ENCODE measurements at places on chromosomes 1 and 21. TPM values are rescaled to one million over a fixed set of nuclear protein-coding genes. Genes with fewer than 3 reads are reported as not detected.

Gene CEP350
- 27.1 TPM for total RNA-seq

- DNase-seq, result no peak
Observed at GRCh38 chr1:115827452-115828044, 13.4 kb downstream of the NHLH2 start.

DNA sequence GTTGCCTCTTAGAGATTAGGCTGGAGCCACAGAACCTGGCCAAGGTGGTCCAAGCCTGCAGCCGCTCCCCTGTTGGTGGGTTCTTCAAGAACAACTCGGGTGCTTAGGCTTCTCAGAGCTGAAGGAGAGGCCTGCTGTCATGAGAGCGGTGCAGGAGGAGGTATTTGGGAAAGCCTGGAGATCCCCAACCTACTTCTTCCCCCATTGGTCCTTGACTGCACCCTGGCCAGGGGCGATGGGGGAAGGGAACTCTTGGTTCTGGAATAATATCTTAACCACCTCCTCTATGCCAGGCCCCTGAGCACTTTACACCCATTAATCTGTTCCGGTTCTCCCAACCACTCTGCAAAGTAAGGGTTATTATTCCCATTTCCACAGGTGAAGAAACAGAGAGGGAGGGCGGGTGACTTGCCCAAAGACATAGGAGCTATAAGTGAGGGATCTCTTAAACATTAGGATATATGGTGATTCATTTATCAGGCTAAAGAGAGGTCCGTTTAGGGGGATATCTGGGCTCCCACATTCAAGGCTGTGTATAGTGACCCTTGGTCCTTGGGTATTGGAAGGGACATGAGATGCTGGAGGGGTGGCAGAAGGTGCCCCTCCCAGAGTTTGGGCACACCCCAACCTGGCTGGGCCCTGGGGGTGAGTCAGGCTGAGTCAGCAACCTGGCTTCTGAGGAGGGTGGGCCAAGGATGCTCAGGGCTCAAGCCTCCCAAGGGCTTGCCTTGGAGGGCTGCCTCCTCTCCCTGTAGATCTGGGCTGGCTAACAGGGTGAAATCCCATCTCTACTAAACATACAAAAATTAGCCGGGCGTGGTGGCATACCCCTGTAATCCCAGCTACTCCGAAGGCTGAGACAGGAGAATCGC is 5.2 kb downstream of the TRNP1 start:
- no peak for DNase-seq

Gene FMOD
- total RNA-seq, result 7.7 TPM

- DNase-seq, result no peak
Observed at GRCh38 chr1:218926631-218927030, 247.0 kb upstream of the LYPLAL1 start.

Gene DNALI1
- total RNA-seq, result 6.1 TPM

- no peak for DNase-seq
Observed at GRCh38 chr1:225480825-225481434, 53.1 kb upstream of the LBR start.

- DNase-seq, result no peak
Observed at GRCh38 chr1:47438165-47439016, 547 bp downstream of the FOXD2 start.
